ENCODE measurements at places on chromosomes 7 and 10.
A peak's percentile ranks its signal among the peaks of the same experiment; 100 is the strongest.

DNA sequence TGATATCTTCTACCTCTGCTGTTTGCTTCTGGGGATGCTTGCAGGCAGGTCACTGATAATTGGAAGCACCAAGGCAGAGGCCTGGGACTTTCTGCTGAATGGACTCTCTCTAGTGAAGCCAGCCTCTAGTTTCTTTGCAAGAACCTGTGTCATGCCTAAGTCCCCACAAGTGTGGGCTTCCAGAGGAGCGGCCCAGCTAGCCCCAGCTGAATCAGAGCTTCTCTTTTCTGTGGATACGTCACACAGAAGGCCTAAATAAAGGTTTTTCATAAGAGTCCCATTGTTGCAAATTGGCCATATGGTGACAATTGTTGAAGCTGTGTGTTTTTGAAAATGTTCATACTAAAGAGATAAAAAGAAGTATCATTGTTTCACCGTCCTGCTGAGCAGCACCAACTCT lies 6.8 kb upstream of the OPALIN start:
- DNase-seq: no peak

- DNase-seq: no peak
These were observed 558.9 kb downstream of the REEP3 start for GRCh38 chr10:64080071-64080470.

DNA sequence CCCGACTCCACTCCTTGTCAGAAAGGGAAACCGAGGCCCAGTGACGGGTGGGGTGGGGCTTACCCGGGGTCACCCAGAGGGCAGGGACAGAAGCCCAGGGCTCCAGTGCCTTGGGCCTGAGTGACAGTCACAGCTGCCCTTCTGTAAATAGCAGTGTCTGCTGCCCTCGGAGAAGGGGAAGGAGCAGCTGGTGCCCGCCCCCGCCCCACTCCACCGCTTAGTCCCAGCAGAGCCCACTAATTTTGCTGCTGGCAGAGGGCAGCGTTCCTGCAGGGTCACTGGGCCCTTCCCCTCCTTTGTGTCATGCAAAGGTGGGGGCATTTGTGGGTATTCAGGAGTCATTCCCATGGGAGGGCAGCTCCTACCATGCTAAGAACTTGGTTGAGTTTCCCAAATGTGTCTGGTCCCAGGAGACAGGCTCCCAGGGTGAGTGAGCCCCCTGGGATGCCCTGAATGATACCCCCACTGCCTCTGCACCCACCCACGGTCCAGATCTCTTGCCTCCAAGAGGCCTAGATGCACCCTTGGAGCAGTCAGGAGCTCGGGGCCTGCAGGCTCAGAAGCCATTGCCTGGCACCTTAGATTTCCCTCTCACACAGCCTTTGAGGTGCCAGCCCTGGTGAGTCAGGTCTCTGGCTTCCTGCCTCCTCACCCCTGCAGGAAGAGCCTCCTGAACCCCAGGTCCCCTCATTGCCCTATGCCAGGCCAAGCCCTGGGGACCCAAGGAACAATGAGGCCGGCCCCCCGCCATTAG lies 17.2 kb downstream of the SH2B2 start:
- DNase-seq: no peak

- DNase-seq: no peak
These were observed 109.2 kb upstream of the TARP start for GRCh38 chr7:38382684-38383083.

DNA sequence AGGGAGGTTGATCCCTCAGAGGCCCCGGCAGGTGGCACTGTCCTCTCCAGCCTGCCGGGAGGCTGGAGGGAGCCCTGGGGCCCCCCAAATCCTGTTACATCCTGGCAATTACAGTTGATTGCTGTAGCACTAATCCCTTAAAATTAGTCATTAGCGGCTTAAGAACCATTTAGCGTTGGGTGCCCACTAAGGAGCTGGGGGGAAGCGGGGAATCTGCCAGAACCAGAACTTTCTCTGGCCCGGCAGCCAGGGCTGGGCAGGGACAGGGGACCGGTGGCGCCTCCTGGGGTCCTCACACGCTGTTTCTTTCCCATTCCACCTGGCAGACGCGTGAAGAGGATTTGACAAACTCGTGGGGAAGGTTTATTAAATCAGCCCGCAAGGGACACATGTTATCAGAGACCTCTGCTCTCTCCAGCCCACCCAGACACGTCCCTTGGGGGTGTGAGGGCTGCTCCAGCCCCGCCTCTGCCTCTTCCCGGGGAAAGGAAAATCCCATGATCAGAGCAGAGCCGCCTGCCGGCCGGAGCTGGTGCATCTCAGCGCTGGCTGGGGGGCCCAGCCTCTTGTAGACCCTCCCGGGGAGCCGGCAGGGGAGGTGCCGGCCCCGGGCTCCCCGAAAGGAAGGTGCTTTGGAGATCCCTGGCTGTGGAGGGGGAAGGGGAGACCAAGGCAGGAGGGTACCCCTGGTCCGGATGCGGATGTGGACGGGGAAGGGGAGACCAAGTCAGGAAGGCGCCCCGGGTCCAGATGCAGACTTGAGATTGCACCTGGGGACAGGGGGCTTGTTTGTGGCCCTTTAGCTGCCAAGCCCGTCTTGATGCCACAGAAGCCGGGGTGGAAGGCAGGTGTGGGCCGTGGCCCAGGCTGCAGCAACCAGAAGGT lies 142.7 kb downstream of the ELFN1 start:
- DNase-seq: peak; percentile 42

- no peak for DNase-seq
These were observed 51.7 kb downstream of the SMURF1 start for GRCh38 chr7:99092064-99092720.

DNA sequence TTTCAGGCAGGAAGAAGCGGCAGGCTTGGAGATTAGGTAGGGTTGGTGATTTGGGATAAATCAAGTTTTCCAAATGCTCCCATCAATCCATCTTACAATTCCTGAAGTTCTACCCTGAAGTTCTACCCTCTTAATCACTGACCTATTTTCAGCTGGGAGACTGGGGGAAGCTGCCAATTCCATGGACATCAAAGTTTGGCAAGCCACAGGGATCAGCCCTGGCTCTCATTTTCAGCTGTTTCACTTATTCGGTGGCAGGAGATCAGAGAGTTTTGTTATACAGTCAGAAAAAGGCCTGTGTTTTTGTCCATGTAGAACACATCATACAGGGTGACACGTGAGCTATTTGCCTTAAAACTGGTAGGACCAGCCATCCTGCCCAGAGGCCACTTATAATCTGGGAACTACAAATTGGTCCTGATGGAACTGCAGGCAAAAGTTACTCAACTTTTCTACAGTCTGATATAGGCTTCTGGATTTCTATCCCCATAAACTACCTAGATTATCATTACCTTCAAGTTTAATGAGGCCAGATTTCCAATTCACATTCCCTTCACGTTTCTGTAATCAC lies 112.9 kb upstream of the ZNF746 start:
- no peak for DNase-seq

DNA sequence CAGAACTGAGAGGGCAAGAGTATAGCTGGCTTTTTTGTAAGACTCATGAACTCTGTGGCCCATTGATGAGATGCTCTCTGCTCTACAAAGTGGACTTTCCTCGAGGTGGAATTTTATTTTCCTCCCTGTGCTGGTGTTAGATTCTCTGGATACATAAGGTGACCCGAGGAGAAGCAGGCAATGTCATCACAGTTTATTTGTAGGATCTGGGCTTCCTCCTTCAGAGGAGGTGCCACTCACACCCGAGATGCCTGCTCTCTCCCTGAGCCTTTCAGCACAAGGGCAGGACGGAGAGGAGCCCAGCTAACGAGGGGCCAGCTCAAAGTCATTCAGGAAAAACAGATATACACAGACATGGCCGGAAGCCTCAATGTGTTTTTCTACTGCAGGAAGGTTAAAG lies 103.0 kb downstream of the KIAA1217 start:
- no peak for DNase-seq

- no peak for DNase-seq
These were observed 35.3 kb upstream of the EPHB6 start for GRCh38 chr7:142819530-142819929.

- no peak for DNase-seq
These were observed 38.1 kb downstream of the TSPAN12 start for GRCh38 chr7:120819861-120820260.

GRCh38 chr10:86178401-86179152 lies 188.0 kb downstream of the GRID1 start:
- peak; percentile 82 for DNase-seq

GRCh38 chr7:75967055-75967454 lies 27.3 kb downstream of the TMEM120A start:
- DNase-seq: no peak

GRCh38 chr10:71319042-71319799 lies at the start of gene SLC29A3:
Gene SLC29A3, plus strand, starts transcription at chr10:71319259. Its CDS starts 51 bp downstream, at chr10:71319310.
- peak; percentile 85 for DNase-seq

DNA sequence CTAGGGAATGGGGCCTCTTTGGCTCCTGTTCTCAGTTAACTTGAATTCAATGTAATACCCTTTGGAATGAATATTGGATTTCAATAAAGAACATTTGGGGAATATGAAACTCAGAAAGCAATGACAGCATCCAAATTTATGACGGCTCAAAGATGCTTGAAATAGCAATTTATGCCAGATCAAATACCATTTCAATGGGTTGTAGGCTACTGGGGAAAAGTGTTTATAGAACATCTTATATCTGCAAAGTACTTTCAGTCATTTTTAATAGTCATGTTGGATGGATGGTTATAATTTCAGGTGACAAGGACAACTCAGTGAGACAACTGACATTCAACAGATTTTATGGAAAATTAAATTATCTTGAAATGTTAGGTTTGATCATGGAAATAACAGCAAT lies 772.7 kb downstream of the PHTF2 start:
- no peak for DNase-seq

DNA sequence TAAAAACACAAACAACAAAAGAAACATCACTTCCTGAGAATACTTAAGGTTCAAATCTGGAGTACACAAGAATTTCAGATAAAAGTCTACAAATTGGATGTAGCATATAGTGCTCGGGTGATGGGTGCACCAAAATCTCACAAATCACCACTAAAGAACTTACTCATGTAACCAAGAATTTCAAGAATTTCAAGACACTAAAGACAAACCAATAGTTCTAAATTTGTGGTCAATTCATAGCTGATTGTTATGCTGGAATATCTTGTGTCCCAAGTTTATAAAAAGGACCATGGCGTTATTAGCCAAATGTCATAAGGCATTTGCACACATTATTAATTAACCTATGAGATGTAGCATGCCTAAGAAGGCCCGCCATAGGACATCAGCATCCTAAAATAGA lies 1204.1 kb upstream of the AUTS2 start:
- no peak for DNase-seq

DNA sequence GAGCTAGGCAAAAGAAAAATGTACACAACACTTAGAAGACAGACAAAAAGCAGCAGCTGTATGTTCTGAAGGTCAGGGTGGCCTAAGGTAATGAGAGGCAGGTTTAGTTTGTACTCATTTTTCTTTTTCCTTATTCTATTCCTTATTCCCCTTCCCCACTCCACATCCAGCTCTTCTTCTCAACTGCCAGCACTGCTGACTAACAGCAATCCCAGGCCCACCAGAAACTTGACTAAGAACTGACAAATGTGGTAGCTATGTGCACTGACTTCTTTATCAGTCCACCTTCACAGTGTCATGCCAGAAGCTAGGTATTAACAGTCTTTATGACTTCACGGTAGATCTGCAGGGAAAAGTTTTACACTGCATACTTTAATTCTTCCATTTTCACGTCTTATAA lies 6.1 kb downstream of the COPG2 start:
- no peak for DNase-seq

DNA sequence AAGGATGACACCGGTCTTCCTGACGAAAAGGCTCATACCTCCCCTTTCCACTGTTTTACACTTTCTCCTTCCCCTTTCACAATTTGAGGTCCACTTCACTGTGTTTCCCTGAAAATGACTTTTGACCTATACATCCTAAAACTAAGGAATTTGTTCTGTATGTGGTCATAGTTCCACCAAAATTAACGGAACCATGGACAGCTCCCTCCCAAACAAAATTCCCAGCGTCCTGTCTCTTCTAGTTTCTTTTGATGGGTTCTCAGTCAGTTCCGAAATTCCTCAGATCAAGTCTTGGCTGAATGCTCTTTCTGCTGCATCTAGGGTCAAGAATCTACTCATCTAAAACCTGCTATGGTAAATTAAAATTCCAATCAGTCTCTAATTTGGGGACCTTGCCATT lies 1191.9 kb downstream of the CNTNAP2 start:
- DNase-seq: no peak

GRCh38 chr10:31635009-31635408 lies 293.6 kb downstream of the ARHGAP12 start:
- DNase-seq: no peak

DNA sequence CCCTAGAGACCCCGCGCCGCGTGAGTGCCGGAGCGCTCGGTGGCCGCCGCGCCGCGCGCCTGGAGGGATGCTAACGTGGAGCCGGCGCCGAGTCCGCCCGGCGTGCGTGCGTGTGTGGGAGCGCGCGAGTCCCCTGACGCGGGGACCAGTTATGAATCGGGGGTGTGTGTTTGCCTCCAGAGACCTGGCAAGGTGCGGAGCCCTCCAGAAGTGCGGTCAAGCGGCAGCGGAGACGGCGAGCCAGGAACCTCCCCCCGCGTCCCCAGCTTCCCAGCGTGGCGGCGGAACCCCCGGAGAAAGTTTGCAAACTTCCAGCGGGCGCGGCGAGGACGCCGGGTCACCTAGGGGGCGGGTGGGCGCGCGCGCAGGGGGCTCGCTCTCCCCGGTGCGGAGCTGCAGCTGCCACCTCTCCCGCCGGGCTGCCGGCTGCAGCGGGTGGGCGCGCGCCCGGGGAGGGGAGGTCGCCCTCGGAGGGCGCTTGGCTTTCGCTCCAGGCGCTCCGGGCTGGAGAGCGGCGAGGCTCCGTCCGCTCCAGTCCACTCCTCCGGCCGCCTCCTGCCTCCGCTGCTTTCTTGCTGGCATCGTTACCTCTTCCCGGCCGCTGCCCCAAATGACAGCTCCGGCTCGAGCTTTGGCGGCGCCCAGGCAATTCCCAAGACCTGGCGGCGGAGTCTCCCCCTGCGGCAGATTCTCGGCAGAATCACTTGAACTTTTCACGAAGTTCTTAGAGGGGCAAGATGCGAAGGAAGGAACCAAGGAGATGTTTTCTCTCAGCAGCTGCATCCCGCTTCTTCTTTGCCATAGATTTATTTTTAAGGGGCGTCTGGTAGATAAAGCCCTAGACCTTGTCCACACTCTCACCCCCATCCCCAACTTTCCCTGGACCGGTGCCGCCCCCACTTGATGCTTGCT lies 2.3 kb upstream of the CREB5 start:
- peak; percentile 64 for DNase-seq

GRCh38 chr7:101863598-101863997 lies 46.2 kb downstream of the CUX1 start:
- no peak for DNase-seq

GRCh38 chr10:119246862-119247549 lies 39.6 kb downstream of the GRK5 start:
- DNase-seq: no peak

DNA sequence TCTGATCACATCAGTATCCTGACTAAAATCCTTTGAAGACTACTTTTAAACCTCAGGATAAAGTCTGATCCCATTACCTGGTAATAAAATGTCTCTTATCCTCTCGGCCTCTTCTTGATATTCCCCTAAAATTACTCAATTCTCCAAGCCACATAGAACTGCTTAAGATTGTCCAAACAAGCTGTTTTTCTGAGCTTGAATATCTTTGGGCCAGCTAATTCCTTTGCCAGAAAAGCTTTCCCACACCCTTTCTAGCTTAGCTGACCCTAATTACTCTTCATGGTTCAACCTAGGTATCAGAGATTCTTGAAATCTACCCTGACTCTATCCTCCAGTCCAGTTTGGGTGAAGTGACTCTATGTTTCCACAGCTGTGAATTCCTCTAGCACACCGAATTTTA lies 328.6 kb downstream of the CRPPA start:
- no peak for DNase-seq

All from WTC11 (cell line).